ENCODE measurements at places on chromosomes 11 and 22.

GRCh38 chr11:15727520-15727914 is 612.8 kb downstream of the INSC start:
- DNase-seq: no peak

DNA sequence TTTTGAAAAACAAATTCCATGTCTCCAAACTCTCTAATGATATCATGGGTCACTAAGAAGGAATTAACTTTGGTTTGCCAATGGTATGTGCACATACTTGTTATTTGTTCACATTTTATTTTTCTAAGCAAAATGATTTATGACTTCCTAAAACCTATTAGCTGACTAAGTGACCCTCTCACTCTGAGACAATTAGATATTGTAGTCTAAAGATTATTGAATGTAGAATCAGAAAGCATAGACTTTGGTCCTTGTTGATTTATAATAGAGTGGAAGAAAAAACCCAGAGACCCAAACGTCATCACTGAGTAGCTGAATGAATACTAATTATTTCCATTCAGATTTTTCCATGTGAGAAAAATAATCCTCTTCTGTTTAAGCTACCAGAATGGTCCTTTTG is 243.5 kb upstream of the ANO3 start:
- no peak for DNase-seq

DNA sequence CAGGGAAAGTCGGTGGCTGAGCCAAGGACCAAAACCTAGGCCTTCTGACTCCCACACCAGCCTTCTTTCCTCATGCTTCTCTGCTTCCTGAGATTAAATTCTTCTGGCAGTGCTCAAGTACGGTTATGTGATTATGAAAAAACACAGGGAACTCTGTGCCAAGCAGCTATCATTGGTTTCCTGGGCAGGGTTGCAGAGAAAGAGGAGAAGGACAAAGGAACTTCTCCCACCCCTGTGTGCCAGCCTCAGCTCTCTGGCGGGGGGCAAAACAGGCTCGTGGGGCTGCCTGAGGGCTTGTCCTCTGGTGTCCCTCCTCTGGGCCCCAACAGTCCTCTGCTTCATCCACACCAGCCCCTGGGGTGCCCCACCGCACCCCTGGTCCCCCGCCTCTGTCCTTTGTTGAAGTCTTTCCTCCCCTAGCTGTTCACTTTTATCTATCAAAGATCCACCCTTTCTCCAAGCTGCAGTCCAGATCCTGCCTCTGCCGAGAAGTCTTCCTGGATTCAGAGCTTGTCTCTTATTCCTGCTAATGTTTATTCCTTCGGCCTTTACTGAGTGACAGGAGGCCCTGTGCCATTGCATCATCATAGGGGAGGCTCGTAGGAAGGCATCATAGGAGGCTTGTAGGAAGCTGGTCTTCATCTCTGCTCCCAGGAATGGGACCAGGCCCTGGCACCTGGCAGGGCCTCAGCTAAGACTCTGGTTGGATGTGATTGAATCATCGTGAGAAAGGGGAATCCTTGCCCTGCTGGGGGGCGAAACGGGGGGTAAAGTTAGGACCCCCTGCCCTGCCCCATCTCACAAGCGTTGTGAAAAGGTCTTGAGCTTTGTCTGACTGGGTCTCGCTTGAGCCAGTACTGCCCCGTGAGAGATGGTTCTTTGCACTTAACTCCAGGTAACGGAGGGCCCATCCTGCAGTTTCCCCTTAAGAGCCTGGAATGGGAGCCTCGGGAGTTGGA is 11.5 kb upstream of the FTH1 start:
- DNase-seq: peak; percentile 72

GRCh38 chr22:20571531-20572007 is 64.2 kb downstream of the MED15 start:
- peak; percentile 44 for DNase-seq

- no peak for DNase-seq
Observed at GRCh38 chr11:27208846-27209245, 154.2 kb downstream of the CCDC34 start.

DNA sequence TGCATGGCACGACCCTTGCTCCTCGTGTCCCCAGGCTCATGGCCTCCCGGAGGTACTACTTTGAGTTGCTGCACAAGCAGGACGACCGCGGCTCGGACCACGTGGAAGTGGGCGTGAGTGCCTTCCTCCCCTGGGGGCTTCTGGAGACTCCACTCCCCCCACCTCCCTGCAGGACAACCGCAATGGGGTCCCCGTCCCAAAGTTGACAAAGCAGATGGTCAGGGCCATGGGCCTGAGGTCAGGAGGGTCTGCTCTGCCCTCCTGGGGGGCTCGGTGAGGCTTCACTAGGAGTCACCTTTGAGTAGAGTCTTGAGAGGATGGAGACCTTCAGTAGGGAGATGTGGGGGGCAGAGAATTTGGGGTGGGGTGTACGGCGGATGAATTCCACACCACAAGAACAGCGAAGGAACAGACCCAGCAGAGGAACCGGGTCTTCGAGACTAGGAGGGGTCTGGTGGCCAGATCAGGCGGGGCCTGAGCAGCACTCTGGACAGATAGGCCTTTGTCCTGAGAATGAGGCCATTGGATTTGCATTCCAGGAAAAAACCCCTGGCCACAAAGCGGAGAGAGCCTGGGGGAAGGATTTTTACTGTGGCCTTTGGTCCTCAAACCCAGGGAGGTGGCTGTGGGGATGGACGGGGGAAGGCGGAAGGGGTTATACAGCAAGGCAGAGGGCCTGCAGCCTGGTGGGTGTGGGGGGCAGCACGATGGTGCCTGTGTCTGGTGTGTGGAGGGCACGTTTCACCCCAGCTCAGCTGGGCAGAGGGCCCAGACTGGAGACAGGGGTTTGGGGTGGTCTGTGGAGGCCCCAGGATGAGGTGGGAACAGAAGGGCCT is 4.6 kb downstream of the B4GALNT4 start:
- DNase-seq: no peak

DNA sequence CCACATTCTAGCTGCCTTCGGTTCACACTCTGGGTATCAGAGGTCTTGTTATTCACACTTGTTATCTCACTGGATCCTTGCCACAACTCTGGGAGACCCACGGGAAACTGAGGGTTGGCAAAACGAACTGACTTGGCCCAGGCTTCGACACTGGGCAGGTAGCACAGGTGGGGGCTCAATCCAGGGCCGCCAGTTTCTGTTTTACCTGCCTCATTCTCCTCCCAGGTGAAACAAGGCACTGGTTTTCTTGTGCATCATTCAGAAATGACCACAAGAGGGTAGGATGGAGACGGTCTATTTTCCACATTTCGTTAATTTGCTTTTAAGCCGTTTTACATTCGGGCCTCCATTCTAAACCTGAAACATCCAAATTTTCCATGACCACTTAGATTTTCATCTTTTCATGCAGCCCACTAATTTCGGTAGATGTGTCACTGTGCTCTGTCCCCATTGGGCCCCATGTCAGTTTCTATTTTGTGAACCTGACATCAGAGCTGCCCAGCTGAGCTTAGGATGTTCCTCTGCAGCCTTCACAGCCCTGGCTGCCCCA is 108.1 kb downstream of the KIAA1671 start:
- DNase-seq: peak; percentile 27

DNA sequence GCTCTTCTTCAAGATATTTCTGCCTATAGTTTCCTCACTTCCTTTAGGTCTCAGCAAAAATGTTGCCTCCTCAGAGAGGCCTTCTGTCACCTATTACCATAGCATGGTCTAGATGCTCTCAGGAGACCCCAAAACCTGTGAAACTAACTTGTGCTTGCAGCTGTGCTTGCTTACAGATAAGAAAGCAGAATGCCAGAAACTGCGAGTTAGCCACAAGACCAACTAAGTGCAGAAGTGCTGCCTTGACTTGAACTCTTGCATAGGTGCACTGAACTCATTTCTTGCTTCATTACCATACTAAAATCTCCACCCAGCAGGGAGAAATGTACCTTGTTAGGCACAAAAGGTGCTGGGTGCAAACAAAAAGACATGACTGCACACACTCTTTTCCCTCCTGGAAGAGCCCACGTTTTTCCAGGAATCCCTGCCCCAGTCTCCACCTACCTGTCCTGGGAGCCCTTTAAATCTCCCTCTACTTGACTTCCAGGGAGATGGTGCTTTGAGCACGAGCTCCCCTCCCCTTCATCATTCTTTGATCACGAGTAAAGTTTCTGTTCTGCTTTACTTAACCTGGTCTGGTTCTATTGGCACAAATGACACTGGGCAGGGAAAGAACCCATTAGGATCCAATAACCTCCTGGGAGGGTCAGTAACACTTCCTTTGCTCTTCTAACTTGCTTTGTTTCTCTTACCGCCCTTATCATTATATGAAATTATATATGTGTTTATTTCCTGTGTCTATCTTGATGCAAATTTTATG is 137.7 kb upstream of the DDI1 start:
- no peak for DNase-seq

DNA sequence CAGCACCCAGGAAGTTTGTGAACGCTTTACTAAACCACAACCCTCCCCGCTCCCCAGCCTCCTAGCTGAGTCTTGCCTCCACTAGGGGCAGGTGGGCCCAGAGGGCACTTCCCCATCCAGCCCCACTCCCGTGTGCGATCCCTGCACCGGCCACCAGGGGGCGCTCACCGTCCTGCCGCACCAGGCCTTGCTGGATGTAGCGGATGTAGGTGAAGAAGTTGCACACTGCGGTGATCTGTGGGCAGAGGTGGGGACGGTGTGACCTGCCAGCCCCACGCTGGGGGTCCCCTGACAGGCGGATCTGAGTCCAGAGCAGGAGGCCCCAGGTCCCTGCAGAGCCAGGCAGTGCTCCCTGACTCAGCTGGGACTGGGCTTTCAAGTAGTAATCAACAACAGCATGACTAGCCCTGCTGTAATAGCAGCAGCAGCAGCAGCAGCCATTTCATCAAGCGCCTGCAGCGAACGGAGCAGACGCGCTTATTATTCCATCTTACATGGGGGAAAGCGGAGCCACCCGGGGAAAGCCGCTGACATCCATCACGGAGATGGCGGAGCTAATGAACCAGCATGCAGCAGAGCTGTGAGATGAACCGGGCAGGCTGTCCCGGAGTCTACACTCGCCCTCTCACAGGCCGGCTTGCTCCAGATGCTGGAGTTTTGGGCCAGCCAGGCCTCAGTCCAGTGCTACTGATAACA is 7.9 kb upstream of the FADS3 start:
- DNase-seq: peak; percentile 77

- DNase-seq: no peak
Observed at GRCh38 chr11:85889108-85889507, 33.9 kb downstream of the CCDC83 start.

GRCh38 chr22:36773935-36774334 is 2.0 kb downstream of the IFT27 start:
- peak; percentile 69 for DNase-seq

DNA sequence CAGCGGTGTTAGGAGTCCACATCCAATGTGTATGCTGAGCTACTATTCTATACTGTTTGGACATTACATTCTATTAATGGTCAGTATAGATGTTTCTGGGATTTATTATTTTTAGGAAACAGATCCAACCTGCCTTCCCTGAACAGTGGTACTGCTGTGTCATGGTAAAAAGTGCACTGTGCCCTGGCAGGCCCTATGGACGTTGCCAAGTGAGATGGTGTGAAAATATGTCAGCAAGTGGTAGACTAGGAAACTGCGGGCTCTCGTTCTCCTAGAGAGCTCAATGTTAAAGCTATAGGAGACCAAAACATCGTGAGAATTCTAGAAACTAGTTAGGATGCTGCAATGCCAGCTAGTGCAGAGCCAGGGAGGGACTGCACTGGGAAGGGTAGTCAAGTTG is 26.0 kb upstream of the CYP2D6 start:
- no peak for DNase-seq

DNA sequence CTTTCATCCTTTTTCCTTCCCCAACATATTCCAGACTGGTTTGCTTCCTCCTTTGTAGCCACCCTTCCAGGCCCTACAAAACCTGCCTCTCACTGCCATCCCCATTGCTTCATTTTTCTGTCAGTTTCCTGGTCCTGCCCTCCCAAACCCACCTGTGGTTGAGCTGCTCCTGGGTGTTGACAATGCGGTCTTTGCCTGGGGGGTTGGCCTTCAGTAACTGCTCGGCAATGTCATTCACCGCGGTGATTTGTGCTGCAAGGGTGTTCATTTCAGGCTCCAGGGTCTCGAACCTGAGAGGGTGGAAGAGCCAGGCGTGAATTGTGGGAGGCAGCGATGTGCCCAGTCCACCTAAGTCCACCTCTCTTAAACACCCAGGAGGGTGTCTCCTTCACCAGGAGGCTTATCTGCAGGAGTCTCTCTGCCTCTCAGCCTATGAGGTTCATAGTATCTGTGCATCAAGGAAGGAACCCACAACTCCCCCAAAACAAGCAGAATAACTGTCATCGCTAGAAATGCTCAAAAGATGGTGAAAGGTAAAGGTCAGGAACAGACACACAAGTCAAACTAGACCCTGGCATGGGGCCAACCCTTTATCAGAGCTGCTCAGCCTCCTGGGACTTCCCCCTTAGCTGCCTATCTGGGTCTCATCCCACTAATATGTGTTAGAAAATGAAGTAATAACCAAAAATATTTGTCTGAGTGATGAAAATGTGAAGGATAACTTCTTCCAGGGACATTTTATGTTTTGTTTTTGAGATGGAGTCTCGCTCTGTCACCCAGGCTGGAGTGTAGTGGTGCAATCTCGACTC is 23.9 kb upstream of the RBM4B start:
- peak; percentile 11 for DNase-seq

GRCh38 chr11:17407575-17407974 is 19.1 kb upstream of the KCNJ11 start:
- peak; percentile 8 for DNase-seq

GRCh38 chr11:19409307-19409706 is 168.6 kb upstream of the E2F8 start:
- DNase-seq: no peak

DNA sequence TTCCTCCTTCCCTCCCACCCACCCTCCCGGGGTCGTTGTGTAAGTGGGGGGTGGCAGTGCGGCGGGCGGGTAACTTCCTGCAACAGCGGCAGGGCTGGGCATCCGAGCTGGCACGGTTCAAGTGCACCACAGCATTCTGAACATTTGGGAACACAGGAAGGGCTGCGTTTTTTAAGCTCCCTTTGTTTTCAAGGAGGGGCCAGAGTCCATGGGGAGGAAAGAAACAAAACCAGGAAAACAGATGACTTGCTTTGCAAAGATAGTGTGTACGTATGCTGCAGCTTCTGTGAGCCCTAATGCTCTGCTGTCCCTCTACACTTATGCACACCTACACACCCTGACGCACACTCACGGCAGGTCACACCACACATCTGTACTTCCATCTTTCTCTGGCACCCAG is 152.5 kb downstream of the FBXO7 start:
- no peak for DNase-seq

DNA sequence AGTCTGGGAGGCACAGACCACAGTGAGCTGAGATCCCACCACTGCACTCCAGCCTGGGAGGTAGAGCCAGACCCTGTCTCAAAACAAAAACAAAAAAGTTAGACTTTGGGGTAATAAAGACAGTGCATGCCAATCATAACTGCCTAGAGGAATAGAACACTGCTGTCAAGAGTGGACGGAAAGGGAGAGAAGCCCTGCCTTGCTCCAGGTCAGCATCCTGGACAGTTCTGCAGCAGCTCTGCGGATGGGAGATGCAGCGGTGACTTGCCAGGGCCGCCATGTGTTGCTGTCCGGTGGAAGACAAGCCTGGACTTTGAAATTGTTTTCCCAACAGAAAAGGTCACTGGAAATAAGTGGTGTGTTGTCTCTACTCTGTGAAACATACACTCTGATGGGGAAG is 618.2 kb downstream of the TBC1D22A start:
- no peak for DNase-seq

Measured in choroid plexus epithelial cell (primary cell).